ENCODE measurements at places on chromosomes 7 and 10.

- DNase-seq: no peak
Measured at GRCh38 chr10:80487421-80487785, 33.3 kb downstream of the TSPAN14 start.

DNA sequence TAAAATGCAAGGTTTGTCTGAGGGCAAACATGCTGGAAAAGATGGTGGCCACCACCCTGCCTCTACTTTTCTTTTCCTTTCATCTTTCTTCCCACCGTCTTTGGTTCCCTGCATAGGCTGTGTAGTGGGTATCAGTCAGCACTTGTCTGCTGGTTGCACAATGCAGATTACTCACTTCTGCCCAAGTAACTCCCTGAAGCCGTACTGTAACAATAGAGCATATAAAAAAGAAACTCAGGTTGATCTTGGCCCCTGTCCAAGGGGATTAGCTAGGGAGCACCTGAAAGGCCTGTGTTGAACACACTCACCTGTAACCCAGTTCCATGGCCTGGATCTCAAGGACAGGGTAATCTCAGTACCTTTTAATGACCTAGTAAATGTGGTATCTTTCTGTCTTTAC lies 533.0 kb upstream of the GALNT17 start:
- no peak for DNase-seq

DNA sequence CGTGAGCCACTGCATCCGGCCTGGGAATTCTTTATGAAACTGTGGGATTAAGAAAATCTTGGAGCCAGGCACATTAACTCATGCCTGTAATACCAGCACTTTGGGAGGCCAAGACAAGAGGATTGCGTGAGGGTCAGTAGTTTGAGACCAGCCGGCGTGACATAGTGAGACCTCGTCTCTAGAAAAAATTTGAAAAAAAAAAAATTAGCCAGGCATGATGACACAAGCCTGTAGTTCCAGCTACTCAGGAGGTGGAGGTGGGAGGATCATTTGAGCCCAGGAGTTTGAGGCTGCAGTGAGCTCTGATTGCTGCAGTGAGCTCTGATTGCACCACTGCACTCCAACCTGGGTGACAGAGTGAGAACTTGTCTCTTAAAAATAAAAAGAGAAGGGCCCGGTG lies 69.8 kb downstream of the SUGCT start:
- no peak for DNase-seq

DNA sequence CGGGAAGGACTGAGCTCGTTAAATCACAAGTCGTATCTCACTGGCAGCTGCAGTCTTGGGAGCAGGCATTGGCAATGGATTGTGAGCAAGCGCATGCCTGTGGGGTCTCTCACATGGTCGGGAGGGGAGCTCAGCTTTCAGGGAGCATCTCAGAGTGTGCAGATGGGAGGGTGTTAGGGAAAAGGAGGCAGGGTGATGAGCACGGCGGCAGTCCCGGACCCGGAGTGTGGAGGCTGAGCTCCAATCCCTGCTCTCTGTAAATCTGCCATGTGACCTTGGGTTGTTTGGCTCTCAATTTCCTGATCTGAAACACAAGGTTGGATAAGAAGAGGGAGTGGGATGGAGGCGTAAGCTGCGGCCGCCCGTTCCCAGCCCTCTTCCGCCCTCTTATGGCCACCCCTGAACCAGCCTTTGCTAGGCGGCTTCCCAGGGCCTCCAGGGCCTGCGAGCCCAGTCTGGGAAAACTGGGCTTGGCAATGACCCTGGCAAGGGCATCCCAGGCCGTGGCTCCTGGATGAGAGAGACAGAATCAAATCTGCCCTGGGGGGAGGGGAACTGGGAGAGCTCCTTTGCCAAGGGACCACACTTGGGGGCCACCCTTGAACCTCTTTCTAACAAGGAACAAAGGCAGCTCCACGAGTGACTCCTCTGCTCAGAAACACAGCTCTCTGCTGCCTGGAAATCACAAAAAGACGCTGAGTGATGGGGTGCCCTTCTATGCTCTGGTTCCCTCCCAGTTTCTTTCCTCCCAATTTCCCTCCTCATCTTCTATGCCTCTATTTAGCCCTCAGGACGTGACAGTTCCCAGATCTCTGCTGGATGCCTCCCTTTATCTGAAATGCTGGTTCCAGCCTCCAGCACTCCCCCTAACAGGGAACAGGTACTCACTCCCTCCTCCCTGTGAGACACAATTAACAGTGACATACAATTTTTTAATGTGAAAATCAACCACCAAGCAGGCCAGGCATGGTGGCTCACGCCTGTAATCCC lies 41.7 kb upstream of the LOXL4 start:
- peak; percentile 74 for DNase-seq

DNA sequence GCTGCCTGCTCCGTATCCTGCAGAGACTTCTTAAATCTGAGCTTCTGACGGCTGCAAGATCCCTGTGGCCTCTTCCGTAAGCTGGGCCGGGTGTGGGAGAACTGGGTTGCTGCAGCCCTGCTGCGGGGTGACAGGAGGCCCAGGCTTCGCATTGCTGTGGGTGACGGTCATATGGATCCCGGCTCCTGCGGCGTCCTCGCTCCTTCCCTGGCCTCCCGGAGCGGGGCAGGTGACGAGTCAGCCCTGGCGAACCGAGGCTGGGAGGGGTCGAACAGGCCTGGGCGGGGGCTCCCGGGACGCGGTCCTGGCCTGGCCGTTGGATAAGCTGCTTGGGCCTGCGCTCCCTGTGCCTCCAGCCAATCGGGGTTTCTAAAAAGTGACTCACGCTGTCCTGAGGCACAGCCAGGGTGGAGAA lies 7.8 kb upstream of the UBE2D1 start:
- no peak for DNase-seq

DNA sequence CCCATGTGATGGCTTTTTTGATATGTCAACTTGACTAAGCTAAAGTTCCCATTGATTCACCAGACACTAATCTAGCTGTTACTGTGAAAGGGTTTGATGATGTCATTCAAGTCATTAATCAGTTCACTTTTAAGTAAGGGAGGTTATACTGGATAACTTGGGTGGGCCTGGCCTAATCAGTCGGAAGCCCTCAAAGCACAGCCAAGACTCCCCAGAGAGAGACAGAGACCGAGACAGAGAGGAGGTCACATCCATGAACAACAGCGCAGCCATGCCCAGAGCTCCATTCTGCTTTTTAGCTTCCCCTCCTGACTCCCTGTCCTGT lies 103.4 kb downstream of the TRIL start:
- DNase-seq: no peak

DNA sequence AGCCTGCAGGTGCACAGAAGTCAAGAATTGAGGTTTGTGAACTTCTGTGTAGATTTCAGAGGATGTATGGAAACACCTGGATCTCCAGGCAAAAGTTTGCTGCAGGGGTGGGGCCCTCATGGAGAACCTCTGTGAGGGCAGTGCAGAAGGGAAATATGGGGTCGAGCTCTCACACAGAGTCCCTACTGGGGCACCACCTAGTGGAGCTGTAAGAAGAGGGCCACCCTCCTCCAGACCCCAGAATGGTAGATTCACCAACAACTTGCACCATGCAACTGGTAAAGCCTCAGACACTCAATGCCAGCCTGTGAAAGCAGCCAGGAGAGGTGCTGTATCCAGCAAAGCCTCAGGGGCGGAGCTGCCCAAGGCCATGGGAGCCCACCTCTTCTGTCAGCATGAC lies 205.8 kb downstream of the CCSER2 start:
- DNase-seq: no peak

- no peak for DNase-seq
Measured at GRCh38 chr10:88107296-88108097, 244.1 kb downstream of the PTEN start.

DNA sequence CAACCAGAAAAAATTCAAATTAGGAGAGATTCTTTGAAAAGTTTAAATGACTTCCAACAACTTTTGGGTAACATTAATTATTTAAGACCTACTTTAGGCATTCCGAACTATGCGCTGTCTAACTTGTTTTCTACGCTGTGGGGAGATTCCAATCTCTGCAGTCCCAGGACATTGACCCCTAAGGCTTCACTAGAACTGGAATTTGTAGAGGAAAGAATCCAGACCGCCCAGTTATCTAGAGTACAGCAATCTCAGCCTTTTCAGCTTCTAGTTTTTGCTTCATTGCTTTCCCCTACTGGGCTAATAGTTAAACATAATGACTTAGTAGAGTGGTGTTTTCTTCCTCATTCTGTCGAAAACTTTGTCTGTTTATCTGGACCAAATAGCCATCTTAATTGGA lies 14.9 kb upstream of the DDC start:
- no peak for DNase-seq

DNA sequence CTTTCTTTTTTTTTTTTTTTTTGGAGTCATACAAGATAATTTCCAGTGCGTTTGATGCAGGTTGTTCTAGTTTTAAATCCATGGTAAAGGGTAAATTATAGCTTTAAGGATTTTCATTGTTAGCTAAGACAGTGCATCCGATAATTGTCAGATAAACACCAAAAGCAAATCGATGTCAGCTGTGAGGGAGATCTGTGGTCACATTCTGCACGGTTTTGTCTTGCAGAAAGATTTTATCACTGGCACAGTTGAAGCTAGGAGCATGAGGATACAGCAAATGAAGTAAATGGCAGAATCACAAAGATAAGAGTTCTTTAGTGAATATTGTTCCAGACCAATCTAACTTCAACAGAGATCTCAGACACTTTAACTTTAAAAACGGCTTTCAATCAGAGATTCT lies 648.8 kb upstream of the COBL start:
- DNase-seq: no peak

DNA sequence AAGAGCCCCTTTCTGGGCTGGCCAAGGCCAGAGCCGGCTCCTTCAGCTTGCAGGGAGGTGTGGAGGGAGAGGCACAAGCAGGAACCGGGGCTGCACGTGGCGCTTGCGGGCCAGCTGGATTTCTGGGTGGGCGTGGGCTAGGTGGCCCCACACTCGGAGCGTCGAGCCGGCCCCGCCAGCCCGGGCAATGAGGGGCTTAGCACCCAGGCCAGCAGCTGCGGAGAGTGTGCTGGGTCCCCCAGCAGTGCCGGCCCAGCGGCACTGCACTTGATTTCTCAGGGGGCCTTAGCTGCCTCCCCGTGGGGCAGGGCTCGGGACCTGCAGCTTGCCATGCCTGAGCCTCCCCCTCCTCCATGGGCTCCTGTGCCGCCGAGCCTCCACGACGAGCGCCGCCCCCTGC lies 48.1 kb downstream of the SH2D4B start:
- DNase-seq: no peak

- DNase-seq: no peak
Measured at GRCh38 chr10:47133871-47134570, 166.0 kb upstream of the GDF10 start.

DNA sequence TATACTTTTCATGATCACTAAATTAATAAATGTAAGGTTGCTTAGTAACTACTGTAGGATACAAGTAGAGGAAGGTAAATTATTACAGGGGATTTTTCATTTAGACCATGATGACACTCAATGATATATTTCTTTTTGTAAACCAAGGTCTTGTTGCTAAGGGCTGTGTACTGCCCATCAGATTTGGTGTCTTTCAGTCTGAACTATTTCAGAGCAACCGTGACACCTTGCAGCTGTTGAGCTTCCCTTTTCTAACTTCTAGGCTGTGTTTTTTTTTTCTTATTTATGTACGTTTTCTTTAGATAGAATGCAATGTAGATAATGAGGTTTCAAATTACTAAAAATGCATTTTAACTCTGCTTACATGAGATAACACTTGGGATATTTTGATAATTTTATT lies 292.0 kb upstream of the MBL2 start:
- no peak for DNase-seq

GRCh38 chr7:51366172-51366728 lies 49.6 kb upstream of the COBL start:
- DNase-seq: no peak

- DNase-seq: no peak
Measured at GRCh38 chr7:2258661-2259365, 16.8 kb downstream of the NUDT1 start.

DNA sequence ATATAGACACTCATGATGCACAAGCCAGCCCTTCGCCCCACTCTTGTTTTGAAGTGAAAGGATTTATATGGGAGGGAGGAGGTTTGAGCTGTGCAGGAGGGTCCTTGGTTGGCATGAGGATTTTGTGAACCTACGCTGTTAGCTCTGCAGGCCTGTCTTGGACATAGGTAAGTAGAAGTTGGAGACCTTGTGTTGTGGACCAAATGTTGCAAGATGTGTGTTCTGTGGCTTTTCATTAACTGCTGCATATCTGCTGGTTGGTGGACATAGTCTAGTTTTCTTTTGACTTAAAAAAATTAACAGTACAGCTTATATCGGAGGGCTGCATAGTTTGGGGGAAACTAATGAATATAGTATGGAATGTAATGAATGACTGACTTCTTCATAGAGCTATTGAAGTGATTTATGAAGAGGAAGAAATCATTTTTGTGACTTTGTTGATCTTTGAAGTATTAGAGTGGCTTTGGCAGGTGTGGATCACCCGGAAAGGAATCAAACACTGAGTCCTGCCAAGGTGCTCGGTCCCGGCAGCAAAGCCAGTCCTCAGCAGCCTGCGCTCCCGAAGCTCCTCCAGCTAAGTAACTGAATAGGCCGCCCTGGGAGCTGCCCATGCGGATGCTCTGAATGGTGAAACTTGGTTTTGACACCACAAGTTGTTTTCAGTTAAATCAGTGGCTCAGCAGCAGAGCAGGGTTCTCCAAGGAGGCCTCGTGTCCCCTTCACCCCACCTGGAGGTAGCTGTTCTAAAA lies 3.2 kb downstream of the MGMT start:
- no peak for DNase-seq

- no peak for DNase-seq
Measured at GRCh38 chr7:69698109-69698825, 100.0 kb downstream of the AUTS2 start.

GRCh38 chr10:29411666-29412315 lies 122.9 kb downstream of the LYZL1 start:
- DNase-seq: no peak

DNA sequence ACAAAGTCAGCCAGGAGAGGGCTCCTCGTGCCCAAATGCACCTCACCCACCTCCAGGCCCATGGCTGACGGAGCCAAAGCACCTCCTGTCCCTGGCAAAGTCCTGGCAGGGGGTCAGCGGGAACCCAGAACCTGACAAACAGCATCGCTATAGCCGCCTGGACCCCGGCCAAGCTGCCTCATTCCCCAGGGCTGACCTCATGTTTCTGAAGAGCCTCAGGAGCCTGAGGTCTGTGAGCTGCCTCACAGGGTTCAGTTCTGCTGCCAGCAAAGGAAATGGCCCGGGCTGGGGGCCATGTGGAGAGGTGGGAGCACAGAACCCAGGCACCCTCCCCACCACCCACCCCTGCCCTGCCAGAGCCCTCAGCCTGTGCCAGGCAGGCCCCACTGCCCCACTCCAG lies 4.2 kb upstream of the NANOS1 start:
- DNase-seq: no peak

DNA sequence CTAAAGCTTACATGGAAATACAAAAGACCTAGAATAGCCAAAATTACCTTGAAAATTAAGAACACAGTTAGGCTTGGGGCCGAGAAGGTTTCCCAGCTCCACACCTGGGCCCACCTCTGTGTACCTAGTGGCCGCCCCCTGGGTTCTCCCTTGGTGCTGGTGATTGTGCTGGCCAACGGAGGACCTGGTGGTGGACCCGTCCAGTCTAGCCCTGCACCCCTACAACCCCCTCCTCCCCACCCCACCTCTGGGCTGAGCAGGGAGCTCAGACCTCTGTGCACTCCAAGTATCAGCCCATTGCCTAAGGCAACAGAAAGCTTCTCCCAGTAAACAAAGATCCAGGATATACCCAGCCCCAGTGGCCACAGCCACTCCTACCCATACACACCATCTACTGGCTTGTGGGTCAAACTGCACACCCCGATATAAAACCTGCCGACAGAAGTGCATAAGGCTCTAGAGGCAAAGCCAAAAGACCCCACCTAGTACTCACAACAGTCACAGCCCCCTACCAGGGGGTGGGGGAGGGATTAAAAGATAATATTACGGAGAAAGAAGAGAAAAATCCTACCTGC lies 105.0 kb upstream of the DIP2C start:
- peak; percentile 41 for DNase-seq

GRCh38 chr7:103541026-103541425 lies 95.0 kb upstream of the SLC26A5 start:
- peak; percentile 99 for DNase-seq
